ENCODE measurements at places on chromosomes 5 and 9. TPM values are rescaled to one million over a fixed set of nuclear protein-coding genes. Genes with fewer than 3 reads are reported as not detected.

GRM6 gene
- not detected for total RNA-seq

MEF2C gene
- 0.09 TPM for total RNA-seq

SPINK1 gene
- not detected for total RNA-seq

SOX30 gene
- total RNA-seq: 0.14 TPM

TMEM232 gene
- 0.25 TPM for total RNA-seq

FAM221B gene
- not detected for total RNA-seq

FGF10 gene
- not detected for total RNA-seq

LSM11 gene
- total RNA-seq: 9.1 TPM

BNC2 gene
- not detected for total RNA-seq

GRXCR2 gene
- total RNA-seq: not detected

INSL4 gene
- total RNA-seq: not detected

SPINK7 gene
- not detected for total RNA-seq

SPATA31A1 gene
- not detected for total RNA-seq

BAAT gene
- total RNA-seq: not detected
